ENCODE measurements at places on chromosomes 5 and 9.

DNA sequence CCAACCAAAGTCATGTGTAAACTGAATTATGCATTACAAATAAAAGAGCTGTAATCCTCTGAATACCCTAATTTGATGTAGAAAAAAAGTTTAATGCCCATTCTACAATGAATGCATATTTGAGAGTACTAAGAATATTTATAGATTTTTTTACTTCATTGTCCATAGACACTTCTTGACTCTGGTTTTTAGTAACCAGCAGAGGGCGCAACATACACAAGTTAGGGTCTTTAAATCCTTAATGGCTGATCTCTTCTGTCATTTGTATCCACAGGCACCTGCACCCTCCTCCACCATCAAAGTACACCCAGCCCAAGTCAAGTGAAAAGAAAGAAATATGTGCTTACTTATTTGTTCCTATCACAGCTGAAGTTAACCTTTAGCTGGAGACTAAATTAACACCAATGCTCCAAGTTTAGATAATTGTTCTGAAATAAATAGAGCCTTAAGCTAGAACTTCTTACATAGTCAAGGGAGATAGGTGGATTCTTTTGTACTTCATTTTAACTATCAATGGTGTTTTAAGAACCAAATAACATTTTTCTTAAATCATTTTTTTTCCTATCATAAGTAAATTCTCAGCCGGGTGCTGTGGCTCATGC lies 524.2 kb upstream of the DAB2 start:
- DNase-seq: peak; percentile 8

DNA sequence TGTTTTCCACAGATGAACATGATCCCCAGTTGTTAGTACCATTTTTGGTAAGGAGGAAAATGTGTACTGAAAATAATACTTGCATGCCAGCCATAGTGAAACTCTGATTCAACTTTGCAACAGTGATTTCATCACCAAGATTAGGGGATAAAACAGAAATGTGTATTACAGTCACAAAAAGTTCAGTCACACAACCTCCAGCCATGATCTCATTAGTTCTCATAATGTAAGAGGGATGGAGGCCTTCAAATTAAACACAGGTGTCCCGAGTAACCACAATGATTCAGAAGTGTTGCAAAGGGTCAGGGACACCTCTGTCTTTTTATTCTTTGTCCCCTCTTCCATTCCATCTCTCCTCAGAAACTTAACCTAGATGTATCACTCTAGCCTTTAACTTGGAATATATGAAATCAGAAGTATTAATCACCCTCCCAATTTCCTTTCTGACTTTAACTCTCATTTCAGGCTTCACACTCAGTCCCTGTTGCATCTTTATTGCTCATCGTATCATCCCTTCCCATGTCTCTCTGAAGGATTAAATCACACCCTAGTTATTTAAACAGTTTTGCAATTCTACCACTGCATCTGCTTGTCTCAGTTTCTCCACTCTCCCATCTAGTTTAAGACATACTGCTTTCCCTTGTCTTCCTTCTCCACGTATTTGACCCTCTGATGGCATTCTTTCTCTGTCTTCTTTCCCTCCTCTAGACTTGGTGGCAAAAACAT lies 291.2 kb downstream of the ADAMTS6 start:
- peak; percentile 41 for DNase-seq

GRCh38 chr9:99023831-99024230 lies 80.1 kb downstream of the COL15A1 start:
- DNase-seq: peak; percentile 38

GRCh38 chr5:164498438-164498837 lies 993.0 kb downstream of the MAT2B start:
- no peak for DNase-seq

DNA sequence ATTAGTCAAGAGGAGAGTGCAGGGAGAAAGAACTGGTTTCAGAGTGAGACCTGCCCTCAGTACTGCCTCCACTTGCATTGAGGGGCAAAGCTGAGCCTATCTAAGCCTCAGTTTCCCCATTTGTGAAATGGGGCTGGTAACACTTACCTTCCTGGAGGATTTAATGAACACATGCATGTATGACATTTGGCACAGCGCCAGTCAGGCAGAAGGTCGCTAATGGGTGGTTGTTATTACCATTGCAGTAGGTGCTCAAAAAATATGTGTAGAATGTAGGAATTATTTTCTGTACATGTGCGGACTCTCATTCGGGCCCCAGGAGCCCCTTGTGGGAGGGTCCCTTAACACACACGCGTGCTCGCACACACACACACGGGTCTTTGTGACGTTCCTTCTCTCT lies 10.9 kb downstream of the FAT2 start:
- no peak for DNase-seq

DNA sequence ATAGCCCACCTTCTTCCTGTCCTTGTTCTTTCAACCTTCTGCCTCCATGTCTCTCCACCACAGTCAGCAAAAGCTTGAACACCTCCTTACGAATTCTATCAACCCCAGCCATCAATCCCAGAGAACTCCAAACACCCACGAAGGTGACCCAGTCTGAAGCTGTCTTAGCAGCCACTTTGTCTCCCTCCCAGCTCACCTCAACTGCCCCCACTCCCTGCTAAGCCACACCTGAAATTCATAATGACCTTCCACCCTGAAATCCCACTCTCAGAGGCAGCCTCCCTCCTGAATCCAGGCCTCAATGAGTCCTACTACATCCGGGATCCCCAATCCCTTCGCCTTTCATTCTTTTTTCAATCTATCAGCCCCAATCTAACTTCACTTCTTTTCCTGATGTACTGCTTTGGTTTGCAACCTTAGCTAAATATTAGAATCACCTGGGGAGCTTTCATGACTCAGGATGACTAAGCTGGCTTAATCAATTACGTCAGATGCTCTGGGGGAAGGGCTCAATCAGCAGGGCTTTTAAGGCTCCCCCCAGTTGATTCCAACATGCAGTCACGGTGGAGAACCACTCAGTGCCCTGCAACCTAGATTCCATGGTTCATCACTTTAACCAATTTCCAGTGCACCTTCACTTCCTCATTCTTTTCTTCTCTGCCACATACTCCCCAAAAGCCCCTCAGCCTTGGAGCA lies 32.2 kb downstream of the BHMT start:
- no peak for DNase-seq

DNA sequence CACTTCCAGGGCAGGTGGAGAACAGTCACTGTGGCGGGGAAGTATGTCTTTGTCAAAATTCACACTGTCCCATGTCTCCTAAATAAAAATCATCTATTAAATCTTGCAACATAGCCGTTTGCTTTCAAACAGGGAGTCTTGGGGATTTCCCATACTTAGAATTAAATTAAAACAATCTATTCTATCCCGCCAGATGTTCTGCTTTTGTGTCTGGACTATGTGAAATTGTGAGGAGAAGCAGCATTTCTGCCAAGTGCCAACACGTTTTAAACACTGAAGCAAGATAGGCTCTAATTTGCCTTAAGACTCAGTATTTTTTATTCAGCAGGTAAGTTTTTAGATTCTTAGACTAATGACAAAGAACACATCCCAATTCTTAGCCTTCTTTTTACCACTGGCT lies 73.7 kb downstream of the SPATA31C2 start:
- no peak for DNase-seq

DNA sequence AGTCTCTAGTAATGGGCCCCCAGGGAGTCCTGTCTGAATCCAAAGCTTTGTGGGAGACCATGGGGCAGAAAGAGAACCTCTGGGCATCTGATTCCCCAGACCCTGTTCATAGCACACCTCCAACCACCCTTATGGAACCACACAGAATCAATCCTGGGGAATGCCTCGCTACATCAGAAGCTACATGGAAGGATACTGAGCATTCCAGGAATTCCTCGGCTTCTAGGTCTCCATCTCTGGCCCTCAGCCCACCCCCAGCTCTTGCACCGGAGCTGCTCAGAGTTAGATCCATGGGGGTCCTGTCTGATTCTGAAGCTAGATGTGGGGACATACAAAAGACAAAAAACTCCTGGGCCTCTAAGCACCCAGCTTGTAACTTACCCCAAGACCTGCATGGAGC lies 28.4 kb downstream of the VCP start:
- no peak for DNase-seq

- DNase-seq: peak; percentile 4
Observed at GRCh38 chr5:35230038-35230611, at the start of gene PRLR. Gene PRLR, minus strand, starts transcription at chr5:35230487. Its CDS starts 140,867 bp downstream, at chr5:35089620.

GRCh38 chr5:21919414-21920022 lies 933.6 kb downstream of the CDH12 start:
- DNase-seq: peak; percentile 1

DNA sequence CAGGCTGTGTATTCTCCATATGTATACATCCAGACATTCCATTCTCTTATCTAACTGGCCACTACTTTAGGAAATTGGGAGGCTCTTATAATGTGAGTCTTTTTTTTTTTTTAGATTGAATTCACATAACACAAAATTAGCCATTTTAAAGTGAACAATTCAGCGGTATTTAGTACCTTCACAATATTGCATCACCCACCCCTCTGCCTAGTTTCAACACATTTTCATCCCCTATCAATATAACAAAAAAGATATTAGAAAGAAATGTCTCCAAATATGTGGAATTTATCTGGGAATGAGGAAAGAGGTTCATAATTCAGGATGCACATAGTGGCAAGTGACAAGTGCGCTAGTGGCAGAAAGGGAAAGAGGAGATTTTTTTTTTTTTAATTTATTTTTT lies 228.5 kb downstream of the ICE1 start:
- no peak for DNase-seq

GRCh38 chr5:127411381-127411780 lies 106.1 kb upstream of the PRRC1 start:
- no peak for DNase-seq

- no peak for DNase-seq
Observed at GRCh38 chr5:7396713-7397454, 946 bp downstream of the ADCY2 start.

DNA sequence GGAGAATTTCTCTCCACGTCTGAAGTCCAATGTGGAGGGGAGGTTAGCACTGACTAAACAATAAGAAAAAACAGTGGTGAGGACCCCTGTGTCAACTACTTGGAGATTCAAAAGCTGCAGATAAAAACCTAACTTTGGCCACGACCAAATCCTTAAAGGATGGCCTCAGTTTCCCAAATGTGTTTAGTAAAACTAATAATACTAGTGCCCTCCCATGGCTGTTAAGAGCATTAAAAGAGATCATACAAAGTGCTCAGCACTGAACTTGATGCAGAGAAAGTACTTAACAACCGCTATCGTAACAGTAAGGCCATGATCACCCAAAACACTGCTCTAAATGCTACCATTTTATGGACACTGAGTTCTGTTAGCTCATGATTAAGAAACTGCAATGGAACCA lies 288.4 kb downstream of the EBF1 start:
- no peak for DNase-seq

GRCh38 chr5:31156631-31157160 lies 36.8 kb upstream of the CDH6 start:
- DNase-seq: no peak

DNA sequence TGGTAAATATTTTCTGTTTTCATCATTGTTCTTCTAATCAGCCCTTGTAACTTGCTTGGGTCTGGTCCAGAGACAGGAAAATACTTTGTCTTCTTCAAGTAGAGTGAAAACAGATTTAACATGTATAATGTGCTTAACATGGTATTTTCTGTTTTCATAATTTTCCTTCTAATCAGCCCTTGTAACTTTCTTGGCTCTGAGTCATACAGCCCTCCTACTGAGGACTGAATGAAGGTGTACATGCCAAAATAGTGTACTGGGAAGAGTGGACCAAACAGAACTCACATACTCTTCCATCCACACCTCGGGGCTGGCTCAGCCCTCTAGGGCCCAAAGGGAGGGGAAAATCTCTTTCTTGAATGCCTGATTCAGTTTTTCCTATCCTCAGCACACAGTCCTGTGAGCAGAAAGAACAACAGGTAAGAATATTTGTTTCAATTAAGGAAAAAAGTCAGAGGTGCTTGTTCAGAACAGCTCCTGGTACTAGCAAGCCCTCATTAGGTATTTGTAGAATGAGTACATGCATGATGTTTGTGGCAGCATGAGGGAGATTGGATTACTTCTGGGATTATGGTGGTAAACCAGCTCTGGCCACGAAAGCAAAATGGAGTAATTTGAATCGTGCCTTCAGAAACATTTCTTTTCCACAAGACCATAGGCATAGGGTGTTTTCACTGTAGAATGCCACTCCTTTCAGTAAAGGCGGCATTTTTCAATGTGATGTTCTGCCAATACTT lies 24.2 kb upstream of the MACIR start:
- DNase-seq: no peak

DNA sequence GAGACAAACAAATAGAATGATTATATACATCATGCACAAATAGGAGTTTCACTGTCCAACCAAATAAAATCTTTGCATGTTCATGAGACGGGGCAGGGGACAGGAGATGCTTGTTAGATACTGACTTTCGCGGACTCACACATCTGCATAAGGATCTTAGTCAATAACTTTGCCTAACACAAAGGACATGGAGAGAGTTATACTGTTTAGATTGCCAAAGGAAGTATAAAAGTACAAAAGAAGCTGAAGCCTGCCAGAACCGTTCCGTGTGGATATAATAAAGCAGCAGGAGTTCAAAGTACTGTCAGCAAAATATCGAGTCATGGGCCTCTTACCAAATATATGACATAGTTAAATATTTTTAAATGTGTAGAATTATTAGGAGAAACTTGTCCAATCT lies 1148.4 kb downstream of the EFNA5 start:
- DNase-seq: no peak

- no peak for DNase-seq
Observed at GRCh38 chr9:22241024-22241423, 205.6 kb upstream of the DMRTA1 start.

GRCh38 chr5:73523861-73524260 lies 25.6 kb downstream of the BTF3 start:
- no peak for DNase-seq

DNA sequence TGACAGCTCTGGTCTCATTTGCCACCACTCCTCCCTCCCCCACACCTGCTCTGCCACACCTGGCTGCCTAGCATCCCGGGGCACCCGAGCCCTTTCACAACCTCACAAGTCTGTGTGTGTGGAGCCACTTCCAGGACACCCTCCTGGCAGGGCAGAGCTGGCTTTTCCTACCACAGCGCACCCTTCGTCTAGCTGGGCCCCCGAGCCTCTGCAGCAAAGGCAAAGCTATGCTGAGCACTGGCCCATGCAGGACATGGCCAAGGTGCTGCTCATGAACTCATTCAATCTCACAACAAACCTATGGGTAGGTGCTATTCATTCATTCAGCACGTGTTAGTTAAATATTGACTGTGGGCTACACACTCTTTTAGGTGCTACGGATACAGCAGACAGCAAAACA lies 43.4 kb downstream of the DUSP1 start:
- no peak for DNase-seq

DNA sequence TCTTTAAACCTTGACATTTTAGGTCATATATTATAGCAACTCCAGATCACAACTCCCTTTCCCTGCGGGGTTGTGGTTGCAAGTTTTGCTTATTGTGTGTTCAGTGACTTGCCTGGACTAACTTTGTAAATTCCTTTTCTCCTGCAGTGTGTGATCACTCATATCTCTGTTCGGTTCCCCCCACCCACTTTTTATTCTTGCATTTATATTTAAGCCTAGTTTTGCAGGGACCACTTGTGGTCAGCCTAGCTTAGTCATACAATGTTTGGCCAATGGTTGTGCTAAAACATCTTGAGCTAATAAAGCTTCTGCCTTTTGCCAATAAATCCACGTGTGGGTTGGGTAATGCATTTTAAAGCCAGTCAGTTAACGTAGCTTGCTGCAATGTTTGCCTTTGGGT lies 146.5 kb upstream of the IRX4 start:
- no peak for DNase-seq

- DNase-seq: no peak
Observed at GRCh38 chr9:110444911-110445310, 107.2 kb upstream of the TXNDC8 start.

- no peak for DNase-seq
Observed at GRCh38 chr5:127562252-127562651, 44.8 kb downstream of the PRRC1 start.

Data from hepatic stellate cell (primary cell).